ENCODE measurements at places on chromosomes 3 and 15.

DNA sequence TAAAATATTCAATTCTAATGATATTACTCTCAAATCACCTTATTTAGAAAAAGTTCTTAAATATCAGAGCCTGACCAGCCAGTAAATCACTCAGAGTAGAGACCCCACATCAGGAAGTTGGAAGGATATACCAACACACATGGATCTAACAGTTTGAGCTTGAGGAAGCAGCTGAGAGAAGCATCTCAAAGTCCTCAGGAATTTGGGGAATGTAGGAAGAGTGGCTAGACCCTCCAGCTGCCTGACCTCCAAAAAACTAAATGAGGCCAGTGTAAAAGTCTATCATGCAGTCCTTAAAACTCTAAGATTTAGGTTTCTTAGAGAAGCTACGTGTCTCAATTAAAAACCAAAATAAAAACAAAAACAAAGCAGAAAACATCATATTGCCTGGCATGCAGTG is 55.4 kb downstream of the SETD2 start:
- no peak for DNase-seq

GRCh38 chr15:52139599-52140462 is 27.3 kb upstream of the BCL2L10 start:
- peak; percentile 41 for DNase-seq

- no peak for DNase-seq
Measured at GRCh38 chr3:129051871-129052340, 8.7 kb upstream of the GP9 start.

DNA sequence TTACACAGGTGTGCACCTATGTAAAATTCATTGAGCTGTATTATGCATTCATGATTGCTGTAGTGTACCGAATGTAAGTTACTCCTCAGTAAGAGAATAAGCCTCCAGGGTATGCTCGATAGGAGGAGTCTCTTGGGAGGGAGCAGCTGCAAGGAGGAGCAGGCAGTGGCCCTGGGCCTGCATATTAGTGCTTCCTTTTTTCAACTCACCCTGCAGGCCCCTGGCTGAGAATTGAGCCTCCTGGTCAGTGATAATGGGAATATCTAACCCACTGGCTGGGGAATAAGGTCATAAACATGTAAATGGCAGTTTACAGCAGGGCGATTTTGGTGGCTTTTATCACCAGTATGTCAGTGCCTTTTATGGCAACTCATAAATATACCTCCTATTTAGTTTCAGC is 21.7 kb upstream of the SFMBT1 start:
- no peak for DNase-seq

DNA sequence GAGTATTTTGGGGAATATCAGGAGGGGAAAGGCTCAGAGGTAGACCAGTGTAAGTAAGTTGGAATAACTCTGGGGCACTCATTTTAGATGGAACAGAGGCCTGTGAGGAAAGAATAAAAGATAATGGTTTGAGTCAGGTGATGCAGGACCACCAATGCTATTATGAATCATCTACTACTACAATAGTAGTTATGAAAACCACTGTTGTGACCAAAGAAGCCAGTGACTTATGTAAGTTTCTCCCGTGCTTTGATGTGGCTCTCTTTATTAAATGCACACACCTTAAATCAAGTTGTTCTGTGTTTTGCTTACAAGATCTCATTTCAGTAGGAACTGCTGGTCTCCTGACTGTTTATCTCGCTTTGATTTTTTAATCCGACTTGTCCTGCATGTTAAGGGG is 13.1 kb upstream of the GUCA1C start:
- no peak for DNase-seq

GRCh38 chr3:7682822-7683229 is 818.8 kb upstream of the LMCD1 start:
- DNase-seq = no peak

GRCh38 chr3:134357914-134358811 is 16.1 kb downstream of the AMOTL2 start:
- DNase-seq = no peak

GRCh38 chr3:105483476-105483875 is 116.8 kb downstream of the ALCAM start:
- no peak for DNase-seq

DNA sequence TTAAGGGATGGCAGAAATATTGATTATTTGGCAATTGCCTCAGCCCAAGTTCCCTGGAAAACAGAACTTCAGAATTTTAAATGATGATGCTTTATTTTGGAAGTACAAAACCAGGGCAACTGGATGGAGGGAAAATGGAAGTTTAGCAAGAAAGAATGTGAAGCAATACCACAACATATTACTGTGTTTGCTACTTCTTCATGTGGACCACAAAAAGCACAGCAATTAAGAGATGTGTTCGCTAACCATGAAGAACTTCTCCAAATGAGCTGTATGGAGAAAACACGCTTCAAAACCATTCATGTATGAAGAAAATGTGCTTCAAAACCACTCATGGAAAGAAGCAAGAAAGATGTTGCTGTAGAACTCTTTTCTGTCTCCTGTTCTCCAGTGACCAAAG is 64.7 kb upstream of the ARL6 start:
- no peak for DNase-seq

DNA sequence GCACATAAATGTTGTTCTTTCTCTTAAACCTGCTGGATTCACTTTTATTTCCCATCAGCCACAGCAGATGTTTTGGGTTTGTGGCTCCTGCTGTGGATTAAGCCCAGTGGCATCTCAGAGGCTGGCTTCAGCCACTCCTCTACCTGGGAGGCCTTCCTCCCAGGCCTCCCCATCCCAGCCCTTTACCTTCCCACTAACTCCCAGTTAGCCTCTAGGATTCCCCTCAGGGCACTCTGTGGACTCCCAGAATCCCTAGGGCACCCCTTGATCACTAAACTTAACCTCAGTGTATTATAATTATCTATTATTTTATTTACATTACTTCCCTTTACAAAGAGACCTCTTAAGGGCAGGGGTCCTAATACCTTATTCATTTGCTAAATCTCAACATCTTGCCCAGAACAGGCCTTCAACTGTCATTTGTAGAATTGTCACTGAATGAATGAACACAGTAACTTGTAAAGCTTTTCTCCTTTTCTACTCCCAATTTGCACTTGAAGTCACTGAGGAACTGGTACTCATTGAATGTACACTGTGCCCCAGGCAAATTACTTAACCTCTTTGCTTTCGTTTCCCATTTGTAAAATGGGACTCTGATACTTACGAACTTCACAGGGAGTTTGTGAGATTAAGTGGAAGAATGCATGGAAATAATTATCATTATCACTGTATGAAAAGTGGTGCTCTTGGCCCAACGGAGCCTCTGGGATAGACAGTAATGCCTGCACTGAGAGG is 8.3 kb downstream of the CCDC13 start:
- DNase-seq = no peak

DNA sequence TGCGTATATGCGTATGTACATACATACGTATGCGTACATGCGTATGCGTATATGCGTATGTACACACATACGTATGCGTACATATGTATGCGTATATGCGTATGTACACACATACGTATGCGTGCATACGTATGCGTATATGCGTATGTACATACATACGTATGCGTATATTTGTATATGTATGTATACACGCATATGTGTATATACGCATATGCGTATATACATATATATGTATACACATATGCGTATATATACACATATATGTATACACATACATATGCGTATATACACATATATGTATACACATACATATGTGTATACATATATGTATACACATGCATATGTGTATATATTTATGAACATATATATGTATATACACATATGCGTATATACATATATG is 12.1 kb downstream of the MCTP2 start:
- DNase-seq = no peak

DNA sequence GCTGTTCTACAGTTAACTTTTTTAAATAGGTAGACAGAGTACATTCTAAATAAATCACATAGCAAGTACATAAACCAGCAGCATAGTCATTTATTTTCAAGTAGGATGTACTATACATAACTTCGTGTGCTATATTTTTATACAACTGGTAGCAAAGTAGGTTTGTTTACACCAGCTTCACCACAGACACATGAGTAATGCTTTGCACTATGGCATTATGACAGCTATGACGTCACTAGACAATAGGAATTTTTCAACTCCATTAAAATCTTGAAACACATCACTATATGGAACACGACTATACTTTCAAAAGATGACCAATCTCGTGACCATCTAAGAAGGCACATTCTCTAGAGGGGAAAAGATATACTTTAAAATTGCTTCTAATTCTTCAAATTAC is 3.5 kb downstream of the TEX55 start:
- DNase-seq = no peak

DNA sequence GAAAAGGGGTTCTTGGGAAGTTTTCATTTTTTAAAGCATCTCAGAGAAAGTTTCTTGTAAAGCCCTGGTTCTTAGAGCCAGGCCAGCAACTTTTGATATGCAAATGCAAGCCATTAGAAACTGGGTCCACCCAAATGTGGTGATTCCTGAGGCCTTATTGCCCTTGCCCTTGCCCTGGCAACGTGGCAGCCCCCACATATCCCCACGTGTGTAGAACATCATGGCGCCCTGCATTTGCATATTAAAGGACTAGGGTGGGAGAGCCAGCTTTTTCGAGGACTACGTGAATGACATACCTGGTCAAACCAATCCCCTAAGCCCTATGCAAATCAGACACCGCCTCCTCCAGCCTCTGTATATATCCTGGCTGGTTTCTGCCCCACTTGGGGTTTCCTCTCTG is 314.9 kb upstream of the NECTIN3 start:
- DNase-seq = no peak

DNA sequence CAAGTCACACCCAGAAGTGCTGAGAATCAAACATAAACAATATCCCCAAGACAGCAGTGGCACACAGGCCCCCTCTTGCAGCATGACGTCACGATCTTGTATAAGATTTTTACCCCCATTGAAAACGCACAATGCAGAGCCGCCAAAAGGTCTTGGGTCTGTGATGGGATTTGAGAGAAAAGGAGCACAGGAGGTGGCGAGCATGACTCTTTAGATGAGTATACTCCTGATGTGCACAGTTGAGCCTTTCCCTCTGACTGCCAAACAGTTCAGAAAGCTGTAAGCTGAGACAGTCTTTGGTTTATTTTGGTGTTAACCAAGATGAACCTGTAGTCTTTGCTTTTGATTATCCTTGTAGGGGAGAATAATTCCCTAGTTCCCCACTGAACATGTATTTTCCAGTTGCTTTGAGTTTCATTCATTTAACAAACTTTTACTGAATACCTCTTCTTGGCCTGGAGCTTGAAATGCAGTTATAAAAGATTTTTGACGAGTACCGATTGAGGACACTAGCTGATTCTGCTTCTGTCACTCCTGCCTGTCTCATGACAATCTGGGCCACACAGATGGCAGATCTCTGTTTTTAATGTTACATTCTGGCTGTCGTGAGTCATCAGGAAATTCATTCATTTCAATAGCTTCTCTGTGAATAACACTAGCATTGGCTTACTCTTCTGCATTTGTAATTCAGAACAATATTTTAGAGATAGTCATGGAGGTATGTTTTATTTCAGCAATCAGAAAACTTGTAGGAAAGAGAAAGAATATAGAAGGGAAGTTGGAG is 28.9 kb downstream of the CFAP91 start:
- DNase-seq = no peak

DNA sequence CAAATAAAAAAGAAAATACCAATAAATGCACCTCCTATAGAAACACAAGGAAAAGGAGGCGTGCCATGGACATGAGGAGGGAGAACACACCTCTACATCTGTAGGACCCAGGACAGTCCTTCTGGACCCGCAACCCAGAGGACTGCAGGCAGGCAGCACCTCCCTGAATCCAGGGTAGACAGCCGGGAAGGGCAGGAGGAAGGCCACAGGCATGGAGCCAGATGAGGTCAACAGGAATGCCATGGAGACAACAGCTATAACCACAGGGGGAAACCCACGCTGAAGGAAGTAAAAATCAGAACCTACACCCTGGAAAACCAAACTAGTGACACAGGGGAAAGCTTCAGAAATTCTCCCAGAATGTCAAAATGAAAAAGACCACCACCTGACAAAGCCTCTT is 248.8 kb upstream of the NSMCE3 start:
- no peak for DNase-seq

- no peak for DNase-seq
Measured at GRCh38 chr3:139319428-139320402, 24.1 kb upstream of the MRPS22 start.

- no peak for DNase-seq
Measured at GRCh38 chr15:64263567-64263966, 92.4 kb downstream of the CSNK1G1 start.

- no peak for DNase-seq
Measured at GRCh38 chr3:136235545-136235944, 14.6 kb upstream of the PCCB start.

DNA sequence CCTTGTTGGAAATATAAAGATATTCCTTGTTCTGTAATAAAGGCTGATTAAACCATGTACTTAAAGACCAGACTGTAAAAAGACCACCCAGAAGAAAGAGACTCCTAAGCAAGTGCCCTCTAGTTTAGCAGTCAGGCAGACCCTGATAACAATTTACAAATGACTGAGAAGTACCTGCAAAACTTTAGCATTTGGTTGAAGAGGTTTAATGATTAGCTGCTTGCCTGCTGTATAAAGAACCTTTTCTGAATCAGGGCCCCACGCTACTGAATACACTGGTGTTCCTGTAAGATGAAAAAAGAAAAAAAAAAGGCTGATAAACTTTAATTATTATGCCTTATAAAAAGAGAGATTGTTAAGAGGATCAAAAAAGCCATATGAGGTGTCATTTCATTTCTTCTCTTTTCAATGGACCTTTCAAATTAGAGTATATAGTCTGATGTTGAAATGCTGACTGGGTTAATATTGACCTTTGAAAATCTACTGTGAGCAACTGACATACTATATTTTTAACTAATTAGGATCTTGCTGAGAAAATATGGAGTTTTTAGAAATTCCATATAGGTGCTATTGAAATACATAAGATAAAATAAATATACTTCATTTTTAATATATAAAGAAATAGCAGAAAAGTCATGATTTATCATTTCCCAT is 33.0 kb downstream of the IFT80 start:
- no peak for DNase-seq

DNA sequence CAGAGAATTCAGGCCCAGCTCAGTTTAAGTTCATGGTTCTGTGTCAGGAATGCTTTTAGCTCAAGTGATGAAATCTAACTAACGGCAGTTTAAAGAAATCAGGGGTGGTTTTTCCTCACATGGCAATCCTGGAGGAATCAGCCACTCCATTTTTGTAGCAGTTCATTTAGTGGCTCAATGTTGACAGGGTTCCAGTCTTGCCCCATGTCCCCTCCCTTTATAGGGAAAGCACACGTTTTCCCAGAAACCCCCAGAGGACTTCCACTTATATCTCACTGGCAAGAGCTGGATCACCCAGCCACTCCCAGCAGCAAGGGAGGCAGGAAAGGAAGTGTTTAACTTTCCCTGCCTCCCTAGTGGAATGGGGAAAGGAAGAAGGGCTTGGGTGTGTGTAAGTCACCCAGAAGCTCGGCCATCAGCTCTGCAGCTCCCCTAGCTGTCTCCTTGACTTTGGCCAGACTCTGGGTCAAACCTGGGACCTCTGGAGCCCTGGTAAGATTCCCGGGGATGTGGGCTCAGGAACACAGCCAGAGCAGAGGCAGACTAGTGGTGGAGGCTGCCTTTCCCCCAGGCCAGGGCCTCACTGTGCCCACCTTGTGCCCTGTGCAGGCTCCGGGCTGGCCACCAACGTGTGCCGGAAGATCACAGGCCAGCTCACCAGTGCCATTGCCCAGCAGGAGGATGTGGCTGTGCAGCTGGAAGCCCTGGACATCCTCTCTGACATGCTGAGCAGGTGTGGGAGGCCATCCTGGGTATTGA is 11.3 kb downstream of the CAND2 start:
- no peak for DNase-seq

Measured in CD4-positive, alpha-beta T cell treated with Interleukin-6 at 100 ng/mL for 8 hours (primary cell).